Colonic mucosa (tissue), 4 donors: ENCODE measurements at places on chromosomes 5 and 9. TPM values are rescaled to one million over a fixed set of nuclear protein-coding genes. Genes with fewer than 3 reads are reported as not detected.

Gene ENTPD2
- total RNA-seq: 22.1 TPM

Gene PTGES2
- total RNA-seq: 142 TPM

Gene C8G
- total RNA-seq: 5.3 TPM

Gene SMIM33
- 3.4 TPM for total RNA-seq

Gene FBLL1
- total RNA-seq: not detected

DNA sequence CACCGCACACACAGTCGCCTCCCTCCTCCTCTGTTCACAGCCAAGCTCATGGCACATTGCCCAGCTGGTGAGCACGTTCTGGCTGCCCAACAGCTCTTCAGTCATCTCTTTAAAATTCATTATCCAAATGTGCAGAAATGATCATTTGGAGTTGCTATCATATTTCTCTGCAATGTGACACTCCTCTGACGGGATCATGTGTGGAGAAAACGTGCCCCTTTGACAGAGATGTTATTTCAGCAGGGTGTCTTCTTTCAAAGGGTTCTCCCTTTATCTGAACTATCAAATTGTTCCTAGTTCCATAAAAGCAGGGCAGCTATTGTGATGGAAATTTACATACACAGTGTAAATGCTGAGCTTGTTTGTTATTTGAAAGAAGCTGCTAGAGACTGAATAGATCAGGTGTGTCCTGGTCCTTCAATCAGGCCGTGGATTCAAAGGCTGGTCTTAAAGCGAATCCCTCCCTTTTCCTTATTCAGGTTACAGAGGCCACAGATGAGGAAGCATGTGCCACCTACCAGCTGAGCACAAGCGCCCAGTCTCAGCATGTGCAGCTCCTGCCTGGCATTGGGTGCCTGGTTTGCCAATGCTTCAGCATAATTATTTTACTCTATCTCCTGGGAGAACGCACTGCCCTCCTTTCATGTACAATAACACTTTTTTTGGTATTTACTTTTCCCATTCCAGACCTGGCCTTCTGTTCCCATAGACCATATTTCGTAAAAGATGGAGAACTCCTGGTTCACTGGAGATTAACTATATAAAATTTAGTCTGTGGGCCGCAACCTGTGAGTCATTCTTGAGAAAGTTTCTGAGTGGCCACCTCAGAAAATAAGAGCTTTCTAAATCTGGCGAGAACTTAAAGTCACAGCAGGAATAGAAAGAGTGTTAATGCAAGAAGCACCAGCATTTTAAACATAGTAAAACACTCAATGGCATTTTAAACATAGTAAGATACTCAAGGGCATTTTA is 433.7 kb downstream of the ENC1 start:
- DNase-seq: peak; percentile 34

- DNase-seq: no peak
Measured at GRCh38 chr5:38582293-38582974, 26.0 kb upstream of the LIFR start.

GRCh38 chr5:10268100-10268499 is 18.0 kb downstream of the CCT5 start:
- no peak for DNase-seq

DNA sequence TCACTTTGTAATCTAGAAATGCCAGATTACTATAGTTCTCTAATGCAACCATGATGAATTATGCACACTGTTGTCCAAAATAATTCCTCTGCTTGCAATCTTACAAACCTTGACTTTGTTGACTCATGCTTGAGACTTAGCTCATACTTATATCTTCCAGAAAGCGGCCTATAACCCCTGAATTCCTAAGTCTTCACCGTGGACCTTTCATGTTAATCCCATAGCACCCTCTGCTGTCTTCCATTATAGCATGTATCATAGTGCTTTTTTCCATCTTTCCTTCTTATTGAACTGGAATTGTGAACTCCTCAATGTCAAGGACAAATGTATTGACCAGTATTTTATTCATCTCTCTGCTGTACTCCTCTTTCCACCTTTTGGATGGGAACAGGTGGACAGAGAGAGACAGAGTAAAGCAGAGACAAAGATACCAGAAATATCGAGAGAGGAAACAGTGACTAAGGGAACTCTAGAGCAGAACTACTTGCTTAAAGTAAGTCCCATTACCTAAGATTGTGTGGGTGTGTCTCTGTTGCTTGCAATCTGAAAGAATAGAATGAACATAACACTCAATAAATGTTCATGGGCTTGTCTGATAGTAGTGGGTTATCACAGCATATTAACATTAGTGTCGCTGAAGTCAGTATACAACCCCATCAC is 110.0 kb downstream of the LURAP1L start:
- no peak for DNase-seq

DNA sequence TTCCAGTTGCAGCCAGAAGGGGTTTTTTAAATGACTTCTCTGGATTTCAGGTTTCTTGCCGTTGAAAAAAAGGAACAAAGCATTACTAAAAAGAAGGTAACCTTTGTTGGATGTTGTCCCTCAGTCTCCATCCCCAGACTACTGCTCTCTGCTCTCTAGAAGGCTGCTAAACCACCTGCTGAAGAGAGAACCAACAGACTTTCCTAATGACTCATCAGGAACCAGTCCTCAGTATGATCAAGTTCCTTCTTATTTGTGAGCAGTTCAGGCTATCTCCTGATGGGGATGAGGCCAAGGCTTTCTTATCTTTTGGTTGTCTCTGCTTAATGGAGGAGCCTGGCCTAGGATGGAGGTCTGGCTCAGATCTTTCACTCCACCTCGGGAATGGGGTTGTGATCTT is 4.1 kb downstream of the KIF4B start:
- no peak for DNase-seq

DNA sequence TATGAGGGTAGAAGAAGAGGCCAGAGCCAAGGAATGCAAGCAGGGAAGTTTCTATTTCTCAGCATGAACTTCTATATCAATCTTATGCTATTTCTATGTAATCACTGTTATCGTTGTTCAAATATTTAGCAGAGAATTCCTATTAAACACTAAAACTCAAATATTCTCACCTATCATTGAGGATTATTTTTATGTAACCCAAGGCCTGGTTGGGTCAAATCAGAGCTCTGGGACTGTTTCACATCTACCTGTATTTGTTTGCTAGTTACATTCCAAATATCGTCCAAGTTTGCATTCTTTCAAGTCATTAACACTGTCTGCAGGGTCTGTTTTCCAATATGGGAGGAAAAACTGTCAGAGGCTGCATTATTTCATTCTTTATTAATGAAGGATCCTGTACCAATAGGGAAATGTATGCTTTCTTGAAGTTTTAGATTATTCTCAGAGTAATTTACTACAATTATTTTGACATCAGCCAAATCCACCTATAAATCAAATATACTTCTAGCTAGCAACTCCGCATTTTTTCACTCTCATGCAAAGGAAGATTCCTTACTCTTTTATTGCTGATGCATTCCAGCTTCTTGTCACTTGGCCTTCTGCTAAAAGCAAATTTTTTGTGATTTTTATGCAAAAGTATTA is 52.2 kb downstream of the LURAP1L start:
- DNase-seq: no peak

DNA sequence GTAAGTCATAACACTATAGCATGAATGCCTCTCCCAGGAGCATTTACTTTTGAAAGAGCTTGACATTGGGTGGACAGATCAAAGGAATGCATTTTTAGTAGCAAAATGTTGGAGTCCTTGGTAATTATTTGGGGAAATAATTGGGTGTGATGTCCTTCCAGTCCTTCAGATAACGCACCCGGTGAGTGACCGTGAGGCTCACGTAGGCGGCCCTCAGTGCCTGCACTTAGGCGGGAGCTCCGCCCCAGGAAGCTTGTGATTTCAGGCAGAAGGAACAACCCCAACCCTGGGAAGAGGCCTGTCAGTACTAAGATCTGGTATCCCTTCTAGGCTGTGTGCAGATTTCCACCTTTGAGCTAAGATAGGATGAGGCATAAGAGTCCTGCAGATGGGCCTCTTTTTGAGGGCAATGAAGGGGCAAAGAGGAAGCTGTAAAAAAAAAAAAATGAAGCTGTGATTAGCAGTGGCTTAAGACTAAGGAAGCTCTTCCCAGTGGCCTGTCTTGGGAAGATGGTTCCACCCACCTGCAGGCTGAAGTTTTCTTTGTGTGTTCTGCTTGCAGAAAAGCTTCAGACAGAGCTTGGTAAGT is 14.9 kb downstream of the BTNL9 start:
- no peak for DNase-seq

DNA sequence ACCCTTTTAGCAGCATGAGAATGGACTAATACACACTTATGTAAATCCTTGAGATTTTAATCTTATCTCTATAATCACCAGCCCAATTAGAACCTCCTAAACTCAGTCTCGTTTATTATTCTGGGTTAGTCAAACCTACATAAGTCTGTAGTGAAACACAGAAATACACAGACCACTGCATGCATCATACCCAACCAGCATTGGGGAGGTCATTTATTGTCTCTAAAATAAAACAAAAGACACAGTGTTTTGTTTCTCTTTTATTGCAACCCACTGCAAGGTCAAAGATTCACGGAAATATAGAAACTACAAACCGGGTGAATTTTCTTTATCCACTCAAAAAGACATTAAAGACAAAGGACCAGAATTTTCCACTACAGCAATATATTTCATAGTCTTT is 188.1 kb upstream of the EFNA5 start:
- DNase-seq: no peak

DNA sequence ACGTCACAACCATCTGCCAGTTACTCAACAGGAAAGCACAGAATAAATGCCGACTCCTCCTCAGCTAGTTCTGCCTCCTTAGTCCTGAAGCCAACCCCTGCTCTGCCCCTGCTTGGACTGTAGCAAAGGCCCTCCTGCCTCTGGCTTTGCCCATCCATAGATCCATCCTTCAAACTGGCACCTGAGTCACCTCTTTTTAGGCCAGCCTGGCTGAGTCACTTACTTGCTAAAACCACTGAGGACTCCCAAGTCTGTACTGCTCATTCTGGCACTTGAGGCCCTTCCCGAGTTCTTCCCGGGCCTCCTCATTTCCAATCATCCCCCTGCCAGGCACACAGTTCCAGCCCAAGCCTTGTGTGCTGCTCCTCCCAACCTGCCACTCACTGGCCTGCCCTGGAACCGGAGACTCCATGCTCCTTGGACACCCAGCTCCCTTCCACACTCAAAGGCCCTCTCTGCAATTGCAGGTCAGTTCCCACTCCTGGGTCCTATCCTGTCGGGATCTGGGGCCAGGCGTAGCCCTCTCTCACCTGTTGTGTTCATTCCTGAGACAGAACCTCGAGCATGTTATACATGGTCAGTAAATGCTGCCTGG is 220.1 kb downstream of the DAB2IP start:
- no peak for DNase-seq

- no peak for DNase-seq
Measured at GRCh38 chr5:122077366-122078115, 518 bp downstream of the LOX start.

DNA sequence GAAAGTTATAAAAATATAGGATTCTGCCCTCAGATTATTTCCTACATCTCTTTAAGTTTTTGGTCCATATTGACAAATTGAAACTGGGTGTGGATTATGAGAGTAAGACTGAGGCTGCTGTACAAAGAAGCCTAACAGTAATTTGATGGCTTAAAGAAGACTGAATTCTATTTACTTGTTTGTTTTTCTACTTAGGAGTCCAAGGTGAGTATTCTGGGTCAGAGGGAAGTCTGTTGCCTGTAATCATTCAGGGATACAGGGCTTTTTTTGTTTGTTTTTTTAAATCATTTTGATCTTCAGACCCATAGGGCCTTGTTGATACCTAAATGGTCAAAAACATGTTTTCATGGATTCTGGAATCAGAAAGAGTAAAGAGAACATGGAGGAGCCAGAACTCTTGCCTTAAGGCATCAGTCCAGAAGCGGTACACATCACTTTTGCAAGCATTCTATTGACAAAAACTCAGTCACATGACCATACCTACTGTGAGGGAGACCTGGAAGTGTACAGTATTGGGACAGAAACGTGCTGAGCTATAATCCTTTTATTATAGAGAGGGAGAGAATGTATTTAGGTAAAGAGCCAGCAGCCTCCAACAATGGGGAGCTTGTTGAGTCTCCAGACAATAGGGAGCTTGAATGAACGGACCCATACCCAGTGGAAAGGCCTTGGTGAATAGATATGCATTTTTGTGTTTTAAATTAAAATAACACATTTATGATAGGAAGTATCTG is 102.7 kb downstream of the LRRC70 start:
- no peak for DNase-seq

- DNase-seq: no peak
Measured at GRCh38 chr9:136693135-136693489, 5.9 kb upstream of the AGPAT2 start.

GRCh38 chr5:129972465-129973141 is 68.3 kb downstream of the CHSY3 start:
- no peak for DNase-seq

- no peak for DNase-seq
Measured at GRCh38 chr9:16773116-16773515, 97.4 kb downstream of the BNC2 start.

GRCh38 chr9:121107029-121107428 is 32.3 kb downstream of the CNTRL start:
- DNase-seq: no peak

GRCh38 chr5:80701597-80701996 is 46.8 kb upstream of the DHFR start:
- no peak for DNase-seq

DNA sequence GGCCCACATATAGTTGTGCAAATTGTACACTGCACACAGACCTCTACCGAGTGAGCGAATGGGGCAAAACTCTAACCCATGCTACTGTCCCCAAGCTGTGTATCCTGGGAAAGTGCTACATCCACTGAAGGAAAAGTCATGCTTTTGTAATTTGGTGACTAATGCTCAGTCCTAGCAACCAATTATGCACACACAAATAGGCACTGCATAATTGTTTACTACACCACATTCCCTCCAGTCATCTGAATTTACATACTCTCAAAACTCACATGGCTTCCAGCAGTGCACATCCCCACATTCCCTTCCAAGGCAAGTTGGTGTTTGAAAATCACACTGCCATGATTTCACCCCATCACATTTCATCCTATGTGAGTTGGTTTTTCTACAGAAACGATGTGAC is 125.9 kb upstream of the OSMR start:
- DNase-seq: no peak

DNA sequence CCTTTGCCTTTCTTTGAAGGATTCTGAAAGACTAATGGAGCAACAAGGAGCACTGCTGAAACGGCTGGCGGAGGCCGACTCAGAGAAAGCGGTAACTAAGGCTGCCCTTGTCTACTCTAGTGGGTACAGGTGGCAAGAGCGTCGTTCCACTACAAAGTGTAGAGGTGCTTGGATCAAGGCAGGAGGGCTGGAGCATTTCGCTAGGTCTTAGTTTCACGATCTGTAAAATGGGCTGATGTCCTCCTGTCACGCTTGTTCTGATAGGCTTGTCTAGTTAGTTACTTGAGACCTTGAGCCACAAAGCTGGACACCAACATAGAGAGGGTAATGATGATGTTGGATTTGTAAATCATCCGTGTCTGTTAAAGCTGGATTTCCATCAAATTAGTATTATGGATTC is 23.0 kb upstream of the GLE1 start:
- DNase-seq: no peak
